ENCODE measurements at places on chromosomes 5 and 9. TPM values are rescaled to one million over a fixed set of nuclear protein-coding genes. Genes with fewer than 3 reads are reported as not detected.

The SNAPC4 gene
- total RNA-seq = 9.6 TPM

The PFN3 gene
- not detected for total RNA-seq

The SMARCA2 gene
- 98.6 TPM for total RNA-seq

The ANKRD20A1 gene
- 0.73 TPM for total RNA-seq

The IFNK gene
- total RNA-seq = not detected

The SLC1A3 gene
- total RNA-seq = 8.3 TPM

The PTGES2 gene
- 62.0 TPM for total RNA-seq

The IFNA2 gene
- total RNA-seq = not detected

The ENHO gene
- total RNA-seq = not detected

The GRM6 gene
- total RNA-seq = not detected

The ADAMTS13 gene
- total RNA-seq = 6.0 TPM

The ARHGEF28 gene
- total RNA-seq = 32.6 TPM

The PCDHGB7 gene
- total RNA-seq = 16.4 TPM

The IQGAP2 gene
- 6.1 TPM for total RNA-seq

The FRRS1L gene
- 0.50 TPM for total RNA-seq

The UGT3A2 gene
- total RNA-seq = not detected

The CTNNA1 gene
- total RNA-seq = 560 TPM

The NUDT12 gene
- total RNA-seq = 11.1 TPM

The DND1 gene
- total RNA-seq = 0.17 TPM

The SLC4A9 gene
- not detected for total RNA-seq

The ZBTB26 gene
- total RNA-seq = 3.6 TPM

The ADRA1B gene
- total RNA-seq = not detected

The FOXI1 gene
- not detected for total RNA-seq

The PHF24 gene
- under 0.01 TPM for total RNA-seq

The OR13C5 gene
- not detected for total RNA-seq

The C9 gene
- not detected for total RNA-seq

The SV2C gene
- total RNA-seq = not detected

The PTPN3 gene
- total RNA-seq = under 0.01 TPM

The NMUR2 gene
- total RNA-seq = not detected

The ARSI gene
- 12.1 TPM for total RNA-seq

The C9orf43 gene
- 0.15 TPM for total RNA-seq

The EFNA5 gene
- total RNA-seq = 5.8 TPM

The SLCO6A1 gene
- total RNA-seq = not detected

The GAPT gene
- not detected for total RNA-seq

The SLC6A7 gene
- total RNA-seq = not detected

The HDHD3 gene
- total RNA-seq = 11.4 TPM

All from smooth muscle cell of trachea (primary cell).